ENCODE measurements at places on chromosomes 12 and 14.

GRCh38 chr14:91985008-91985407 lies 37.5 kb upstream of the FBLN5 start:
- no peak for DNase-seq

GRCh38 chr12:113796852-113797534 lies 169.1 kb downstream of the RBM19 start:
- DNase-seq: no peak

DNA sequence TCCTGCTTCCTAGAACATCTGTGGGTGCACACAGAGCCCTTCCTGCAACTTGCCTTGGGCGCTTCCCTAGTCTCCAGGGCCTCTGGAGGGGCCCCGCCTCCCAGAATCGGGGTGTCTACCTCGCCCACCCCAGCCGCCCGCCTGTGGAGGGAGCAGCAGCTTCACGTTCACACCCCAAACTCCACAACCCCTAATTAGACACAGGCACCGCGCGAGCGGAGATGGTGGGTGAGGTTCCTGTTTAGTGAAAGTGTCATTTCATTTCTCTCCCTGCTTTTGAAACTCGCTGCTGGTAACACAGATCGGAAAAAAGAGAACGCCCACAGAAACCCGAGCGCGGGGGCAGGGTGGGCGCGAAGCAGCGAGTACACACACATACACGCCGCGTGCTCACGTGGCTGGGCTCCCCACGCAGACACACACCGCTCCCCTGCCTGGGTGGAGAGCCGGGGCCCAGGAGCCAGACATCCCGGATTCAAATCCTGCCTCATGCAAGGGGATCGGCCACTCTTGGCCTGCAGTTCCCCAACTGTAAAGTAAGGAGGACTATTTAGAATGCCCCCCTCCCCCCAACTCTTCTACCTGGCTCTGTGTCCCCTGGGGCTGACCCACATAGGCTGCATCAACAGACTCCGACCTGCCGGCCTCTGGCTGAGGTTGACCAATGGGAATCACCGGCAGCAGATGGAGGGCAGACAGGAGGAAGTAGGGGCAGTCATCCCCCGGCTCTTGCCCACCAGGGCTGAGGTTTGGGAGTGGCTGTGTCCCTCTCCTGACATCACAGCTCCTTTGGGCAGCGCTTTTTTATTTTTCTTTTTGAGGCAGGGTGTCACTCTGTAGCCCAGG lies 79.2 kb upstream of the NCOR2 start:
- DNase-seq: peak; percentile 60

GRCh38 chr12:3928538-3929184 lies 55.5 kb upstream of the PARP11 start:
- DNase-seq: no peak

GRCh38 chr14:89461256-89461655 lies 44.2 kb upstream of the FOXN3 start:
- no peak for DNase-seq

- no peak for DNase-seq
Measured at GRCh38 chr14:68518761-68519670, 273.9 kb downstream of the ZFP36L1 start.

DNA sequence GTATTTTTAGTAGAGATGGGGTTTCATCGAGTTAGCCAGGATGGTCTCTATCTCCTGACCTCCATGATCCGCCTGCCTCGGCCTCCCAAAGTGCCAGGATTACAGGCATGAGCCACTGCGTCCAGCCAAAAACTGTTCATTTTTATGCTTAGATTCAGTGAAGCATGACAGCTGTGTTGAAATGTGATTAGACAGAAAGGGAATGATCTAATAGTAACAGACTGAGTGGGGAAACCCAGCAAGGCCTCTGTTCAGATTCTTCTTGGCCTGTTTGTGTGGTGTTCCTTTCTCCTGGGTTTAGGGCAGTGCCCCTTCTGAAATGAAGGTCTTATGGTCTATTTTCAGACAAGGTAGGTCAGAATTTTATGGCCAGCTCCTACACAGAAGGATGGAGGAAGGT lies 11.8 kb upstream of the ABCD4 start:
- no peak for DNase-seq

DNA sequence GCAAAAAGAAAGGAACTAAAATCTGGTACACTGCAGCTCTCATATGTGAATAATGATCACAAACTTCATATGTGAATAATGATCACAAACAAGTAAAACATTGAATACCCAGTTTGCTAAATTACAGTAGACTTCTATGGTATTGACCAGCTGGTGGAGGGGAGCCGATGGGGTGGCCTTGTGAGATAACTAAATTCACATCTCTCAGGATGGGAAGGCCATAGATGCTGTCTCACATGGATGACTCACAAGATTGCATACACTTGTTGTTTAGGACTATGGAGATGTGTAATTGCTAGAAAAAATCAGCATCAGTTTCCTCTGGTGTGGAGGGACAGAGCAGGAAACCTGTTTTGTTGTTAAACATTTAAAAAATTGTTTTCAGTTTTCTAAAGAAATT lies 49.2 kb downstream of the ACACB start:
- no peak for DNase-seq

- DNase-seq: no peak
Measured at GRCh38 chr12:132446633-132447326, 43.2 kb upstream of the FBRSL1 start.

Measured in Ammon's horn (tissue), 1 donor.